GM18507 (cell line): ENCODE measurements at places on chromosomes 16 and 17.

DNA sequence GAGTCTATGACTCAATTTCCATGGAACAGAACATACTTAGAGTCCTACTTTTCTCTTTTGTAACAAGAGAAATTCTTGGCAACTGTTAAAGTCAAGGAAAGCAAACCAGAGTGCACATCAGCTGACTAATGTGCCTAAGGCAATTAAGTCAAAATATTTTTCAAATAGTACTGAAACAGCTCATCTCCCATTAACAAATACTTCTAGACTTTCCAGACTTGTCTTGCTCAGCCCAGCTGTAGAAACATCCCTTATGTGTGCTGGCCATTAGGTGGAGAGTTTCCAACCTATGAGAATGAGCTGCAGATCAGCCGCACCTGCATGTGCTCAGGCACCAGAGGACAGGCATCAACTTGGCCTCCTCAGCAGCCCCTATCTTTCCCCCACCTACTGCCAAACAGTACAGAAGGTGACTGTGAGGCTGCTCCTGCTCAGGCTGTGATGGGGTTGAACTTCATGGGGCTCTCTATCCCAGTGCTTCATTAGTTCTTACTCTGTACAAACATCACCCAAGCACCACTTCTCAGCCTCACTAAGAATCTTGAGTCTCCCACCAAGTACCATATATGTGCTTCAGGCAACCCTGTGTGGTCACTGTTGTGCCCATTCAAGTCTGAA, 32.2 kb downstream of the TEX2 start:
- no peak for DNase-seq

- DNase-seq: no peak
Measured at GRCh38 chr16:66287926-66288325, 78.6 kb upstream of the CDH5 start.

- no peak for DNase-seq
Measured at GRCh38 chr17:35725802-35726126, 5.7 kb upstream of the RASL10B start.

- DNase-seq: no peak
Measured at GRCh38 chr16:76265434-76266045, 11.7 kb upstream of the CNTNAP4 start.

DNA sequence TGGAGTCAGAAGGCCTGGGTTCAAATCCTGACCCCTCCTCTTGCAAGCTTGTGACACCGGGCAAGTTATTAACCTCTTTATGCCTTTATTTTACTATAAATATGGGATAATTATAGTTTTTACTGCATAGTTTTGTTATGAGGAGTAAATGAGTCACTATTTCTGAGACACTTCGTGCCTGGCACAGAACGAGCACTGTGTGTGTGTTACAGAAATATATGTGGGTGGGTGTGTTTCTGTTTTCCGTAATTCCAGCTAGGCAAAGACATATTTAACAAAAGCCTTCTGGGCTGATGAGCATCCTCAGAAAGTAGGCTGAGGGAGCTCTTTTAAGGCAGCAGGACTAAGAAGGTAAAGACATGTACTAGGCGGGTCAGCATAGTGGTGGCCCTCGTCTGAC, 417.9 kb downstream of the MAF start:
- no peak for DNase-seq

DNA sequence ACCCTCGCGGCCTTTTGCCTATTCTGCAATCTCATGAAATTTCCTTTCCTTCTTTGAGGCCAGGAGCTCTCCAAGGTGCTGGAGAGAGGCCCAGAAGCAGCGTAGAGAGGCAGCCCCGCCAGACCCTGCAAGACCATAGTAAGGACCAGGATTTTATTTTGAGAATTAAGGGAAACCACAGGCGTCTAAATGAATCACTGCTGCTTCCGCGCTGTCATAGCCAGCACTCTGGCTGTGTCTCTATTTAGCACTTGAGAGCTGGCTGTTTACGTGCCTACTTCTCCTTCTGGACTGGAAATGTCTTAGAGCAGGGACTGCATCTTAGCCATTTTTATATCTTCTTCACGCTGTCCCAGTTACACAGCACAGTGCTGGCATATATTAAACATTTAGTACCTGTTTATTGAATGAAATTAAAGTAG, 37.6 kb upstream of the PIRT start:
- DNase-seq: no peak

DNA sequence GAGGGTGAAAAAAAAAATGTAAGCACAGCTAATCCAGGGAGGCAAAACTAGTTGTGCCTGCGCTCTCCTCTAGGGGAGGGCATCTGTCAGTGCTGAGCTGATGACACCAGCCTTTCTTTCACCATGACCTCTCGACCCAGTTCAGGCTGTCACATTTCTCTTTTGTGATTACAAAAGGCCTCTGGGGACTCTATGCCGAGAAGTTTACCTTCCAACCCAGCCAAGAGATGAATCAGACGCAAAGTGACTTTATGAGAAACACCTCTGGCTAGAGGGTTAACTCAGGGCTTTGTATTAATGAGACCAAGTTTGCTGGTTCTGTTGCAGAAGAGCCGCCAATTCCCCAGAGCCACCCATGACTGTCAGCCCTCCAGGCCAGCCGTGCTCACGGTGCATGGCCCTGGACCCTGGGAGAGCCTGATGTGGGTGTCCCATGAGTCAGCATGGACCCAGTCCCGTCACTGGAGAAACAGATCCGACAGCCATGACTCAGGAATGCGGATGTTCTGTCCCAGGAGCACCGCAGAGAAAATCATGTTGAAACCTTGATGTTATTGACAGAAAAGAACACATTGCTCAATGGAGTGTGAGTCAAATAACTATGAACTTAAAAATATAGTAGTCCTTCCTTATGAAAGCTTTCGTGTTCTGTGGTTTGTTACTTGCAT, 437.2 kb downstream of the HS3ST3B1 start:
- no peak for DNase-seq

DNA sequence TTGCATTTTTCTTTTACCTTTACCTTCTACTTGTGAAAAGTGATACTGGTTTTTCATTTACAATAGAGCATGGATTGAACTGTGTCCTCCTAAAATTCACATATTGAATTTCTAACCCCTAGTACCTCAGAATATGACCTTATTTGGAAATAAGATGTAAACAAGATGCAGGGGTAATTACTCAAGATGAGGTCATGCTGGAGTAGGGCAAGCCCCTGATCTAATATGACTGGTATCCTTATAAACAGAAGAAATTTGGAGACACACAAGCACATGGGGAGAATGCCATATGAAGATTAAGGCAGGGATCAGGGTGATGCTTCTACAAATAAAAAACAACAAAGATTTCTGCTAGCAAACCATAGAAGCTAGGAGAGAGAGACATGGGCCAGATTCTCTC, 12.2 kb downstream of the MYH13 start:
- DNase-seq: no peak

DNA sequence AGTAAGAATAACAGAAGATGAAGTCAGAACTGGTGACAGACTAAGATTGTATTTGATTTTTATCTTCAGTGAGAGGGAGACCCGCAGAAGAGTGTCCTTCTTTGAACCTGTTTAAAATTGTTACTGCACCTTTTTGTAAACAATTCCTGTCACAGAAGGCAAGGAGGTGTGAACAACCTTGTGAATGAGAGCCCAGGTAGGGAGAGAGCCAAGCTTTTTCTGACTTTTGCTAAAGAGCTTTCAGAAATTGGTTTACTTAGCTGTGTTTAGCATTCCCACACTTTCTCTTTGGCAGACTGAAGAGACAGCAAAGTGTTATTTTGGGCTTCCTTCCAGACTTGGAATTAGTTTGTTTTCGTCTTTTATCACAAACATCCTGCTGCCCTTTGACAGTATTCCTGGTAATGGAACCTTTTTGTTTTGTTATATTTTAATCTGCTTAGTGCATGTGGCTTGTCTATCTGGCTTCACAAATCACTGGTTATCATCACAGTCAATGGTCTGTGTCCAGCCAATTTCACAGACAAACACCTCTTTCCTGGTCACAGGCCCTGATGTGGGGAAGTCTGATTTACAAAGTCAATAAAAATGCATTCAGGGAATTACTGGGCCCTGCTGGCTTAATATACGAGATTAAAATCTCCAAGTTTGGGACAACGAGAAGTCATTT, 85.7 kb upstream of the HS3ST2 start:
- DNase-seq: no peak

GRCh38 chr17:59516451-59516850, 49.0 kb upstream of the DHX40 start:
- no peak for DNase-seq

DNA sequence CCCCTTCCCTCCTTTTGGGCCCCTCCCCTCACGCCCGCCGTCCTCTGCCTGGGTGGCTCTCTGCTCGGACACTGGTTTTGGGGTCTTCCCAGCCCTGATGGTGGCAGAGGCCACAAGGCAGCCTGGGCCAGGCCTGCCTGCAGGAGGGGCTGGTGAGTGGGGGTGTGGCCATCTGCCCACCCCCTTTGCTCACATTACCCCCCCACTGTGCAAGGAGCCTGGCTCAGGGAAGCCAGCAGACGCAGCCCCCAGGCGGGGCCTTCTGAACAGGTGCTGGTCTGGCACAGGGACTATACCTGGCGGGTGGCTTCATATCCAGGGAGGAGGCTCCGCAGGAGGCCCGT, 10.7 kb upstream of the ZFPM1 start:
- DNase-seq: no peak

DNA sequence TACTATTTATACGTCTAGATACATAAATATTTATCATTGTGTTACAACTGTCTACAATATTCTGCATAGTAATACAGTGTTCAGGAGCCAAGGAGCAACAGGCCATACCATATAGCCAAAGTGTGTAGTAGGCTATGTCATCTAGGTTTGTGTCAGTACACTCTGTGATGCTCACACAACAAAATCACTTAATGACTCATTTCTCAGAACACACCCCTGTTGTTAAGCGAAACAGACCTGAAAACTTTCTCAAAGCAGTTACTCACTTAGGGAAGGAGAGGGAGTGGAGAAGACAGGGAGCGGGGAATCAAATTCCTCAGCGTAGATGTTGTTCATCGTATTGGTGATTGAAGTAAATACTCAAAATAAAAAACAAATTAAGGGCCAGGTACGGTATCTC, 269.5 kb downstream of the STX8 start:
- no peak for DNase-seq

DNA sequence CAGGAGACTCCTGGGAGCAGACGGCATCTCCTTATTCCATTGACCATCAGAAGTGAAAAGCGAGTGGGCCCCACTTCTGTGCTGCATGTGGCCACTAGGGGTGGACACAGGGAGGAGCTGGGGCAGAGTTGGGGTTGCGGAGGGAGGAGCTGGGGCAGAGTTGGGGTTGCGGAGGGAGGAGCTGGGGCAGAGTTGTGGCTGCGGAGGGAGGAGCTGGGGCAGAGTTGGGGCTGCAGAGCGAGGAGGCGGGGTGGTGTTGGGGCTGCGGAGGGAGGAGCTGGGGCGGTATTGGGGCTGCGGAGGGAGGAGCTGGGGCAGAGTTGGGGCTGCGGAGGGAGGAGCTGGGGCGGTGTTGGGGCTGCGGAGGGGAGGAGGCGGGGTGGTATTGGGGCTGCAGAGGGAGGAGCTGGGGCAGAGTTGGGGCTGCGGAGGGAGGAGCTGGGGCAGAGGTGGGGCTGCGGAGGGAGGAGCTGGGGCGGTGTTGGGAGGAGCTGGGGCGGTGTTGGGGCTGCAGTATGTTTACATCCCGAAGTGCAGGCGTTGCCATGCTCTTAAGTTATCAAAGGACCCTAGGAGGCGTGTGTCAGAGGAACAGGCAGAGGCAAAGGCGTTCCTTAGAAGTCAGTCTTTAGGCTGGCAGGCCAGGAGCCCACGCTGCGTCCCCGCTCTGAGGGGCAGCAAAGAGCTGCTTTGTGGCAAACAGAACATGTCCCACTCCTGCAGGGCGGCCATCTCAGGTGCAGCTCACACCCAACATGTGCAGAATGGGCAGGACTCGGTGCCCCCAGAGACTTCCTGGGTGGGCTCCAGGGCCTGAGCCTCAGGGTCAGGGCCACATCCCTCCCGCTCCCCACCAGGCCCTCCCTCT, 76.0 kb downstream of the ZNF778 start:
- DNase-seq: no peak

- DNase-seq: no peak
Measured at GRCh38 chr16:51148678-51149228, 2.3 kb downstream of the SALL1 start.

- DNase-seq: no peak
Measured at GRCh38 chr17:47987240-47987835, 16.4 kb downstream of the CDK5RAP3 start.

DNA sequence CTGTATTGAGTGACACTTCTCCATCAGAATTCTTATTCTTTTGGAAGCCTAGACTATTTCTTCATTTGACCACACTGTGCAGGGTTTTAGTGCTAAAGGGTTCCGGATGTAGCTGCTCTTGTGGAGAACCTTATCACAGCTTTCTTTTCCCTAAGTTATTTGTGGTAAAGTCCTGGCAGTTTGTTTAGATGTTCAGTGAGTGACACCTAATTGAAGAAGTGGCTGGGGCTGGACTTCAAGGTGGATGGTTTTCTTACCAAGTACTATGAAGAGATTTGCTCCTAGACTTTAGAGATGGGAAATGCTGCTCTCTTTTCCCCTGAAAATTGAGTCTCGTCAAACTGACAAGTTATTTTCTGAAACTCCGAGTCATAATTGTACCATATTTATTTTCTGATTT, 144.0 kb upstream of the TBX2 start:
- DNase-seq: no peak

DNA sequence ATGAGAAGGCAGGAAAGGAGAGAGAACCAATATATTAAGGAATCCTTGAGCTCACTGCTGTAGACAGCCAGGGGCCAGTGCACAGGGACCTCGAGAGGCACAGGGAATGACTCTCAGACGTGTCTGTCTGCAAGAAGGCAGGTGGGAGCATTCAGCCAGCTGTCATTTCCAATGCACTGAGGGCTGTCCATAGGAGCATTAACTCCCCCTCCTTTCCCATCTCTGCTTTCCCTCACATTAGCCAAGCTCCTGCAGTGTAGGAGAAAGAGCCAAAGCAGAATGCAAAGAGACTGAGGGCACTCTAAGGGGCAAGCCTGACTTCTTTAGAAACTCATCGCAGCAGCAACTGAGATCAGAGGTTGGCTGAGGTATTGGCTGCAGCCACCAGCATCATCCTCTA, 218.3 kb downstream of the CDH13 start:
- no peak for DNase-seq

- no peak for DNase-seq
Measured at GRCh38 chr17:17754719-17755686, 73.7 kb downstream of the RAI1 start.

GRCh38 chr17:61420745-61421398, 21.2 kb downstream of the TBX2 start:
- no peak for DNase-seq

GRCh38 chr16:73473713-73474112, 425.8 kb upstream of the ZFHX3 start:
- no peak for DNase-seq
